Mammary epithelial cell (primary cell): ENCODE measurements at places on chromosomes 16 and 17.

DNA sequence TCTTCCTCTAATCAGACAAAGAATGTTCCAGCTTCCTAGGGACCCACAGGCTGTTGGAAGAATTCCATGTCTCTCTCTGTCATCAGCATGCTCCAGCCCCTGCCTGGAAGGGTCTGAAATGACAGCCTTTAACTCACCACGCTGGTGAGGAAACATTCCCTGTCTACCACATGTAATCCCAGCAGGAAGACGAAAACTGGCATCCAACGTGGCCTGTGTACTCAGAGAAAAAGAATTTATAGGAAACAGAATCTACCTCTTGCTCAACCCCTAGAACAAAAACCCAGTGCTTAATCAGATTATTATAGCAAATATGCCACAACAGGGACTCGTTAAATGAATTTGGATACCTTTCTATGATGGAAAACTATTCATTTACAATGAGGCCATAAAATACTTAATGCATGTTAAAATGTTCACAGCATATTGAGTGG lies 147.3 kb upstream of the FOXF1 start:
- DNase-seq = peak; percentile 55

DNA sequence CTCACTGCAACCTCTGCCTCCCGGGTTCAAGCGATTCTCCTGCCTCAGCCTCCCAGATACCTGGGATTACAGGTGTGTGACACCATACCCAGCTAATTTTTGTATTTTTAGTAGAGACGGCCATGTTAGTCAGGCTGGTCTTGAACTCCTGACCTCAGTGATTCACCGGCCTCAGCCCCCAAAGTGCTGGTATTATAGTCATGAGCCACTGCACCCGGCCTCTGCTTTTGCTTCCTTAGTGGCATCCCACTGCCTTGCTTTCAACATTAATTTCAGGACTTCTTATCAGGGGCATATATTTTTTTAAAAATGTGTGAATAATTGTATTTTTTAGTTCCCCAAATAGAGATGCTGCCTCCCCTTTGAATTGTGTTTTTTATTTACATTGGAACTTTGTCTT lies 98.8 kb downstream of the SYCE1L start:
- peak; percentile 24 for DNase-seq

- no peak for DNase-seq
Observed at GRCh38 chr17:79369532-79369931, 241.3 kb downstream of the RBFOX3 start.

GRCh38 chr17:50816771-50817751 lies 18.3 kb upstream of the WFIKKN2 start:
- DNase-seq = no peak

DNA sequence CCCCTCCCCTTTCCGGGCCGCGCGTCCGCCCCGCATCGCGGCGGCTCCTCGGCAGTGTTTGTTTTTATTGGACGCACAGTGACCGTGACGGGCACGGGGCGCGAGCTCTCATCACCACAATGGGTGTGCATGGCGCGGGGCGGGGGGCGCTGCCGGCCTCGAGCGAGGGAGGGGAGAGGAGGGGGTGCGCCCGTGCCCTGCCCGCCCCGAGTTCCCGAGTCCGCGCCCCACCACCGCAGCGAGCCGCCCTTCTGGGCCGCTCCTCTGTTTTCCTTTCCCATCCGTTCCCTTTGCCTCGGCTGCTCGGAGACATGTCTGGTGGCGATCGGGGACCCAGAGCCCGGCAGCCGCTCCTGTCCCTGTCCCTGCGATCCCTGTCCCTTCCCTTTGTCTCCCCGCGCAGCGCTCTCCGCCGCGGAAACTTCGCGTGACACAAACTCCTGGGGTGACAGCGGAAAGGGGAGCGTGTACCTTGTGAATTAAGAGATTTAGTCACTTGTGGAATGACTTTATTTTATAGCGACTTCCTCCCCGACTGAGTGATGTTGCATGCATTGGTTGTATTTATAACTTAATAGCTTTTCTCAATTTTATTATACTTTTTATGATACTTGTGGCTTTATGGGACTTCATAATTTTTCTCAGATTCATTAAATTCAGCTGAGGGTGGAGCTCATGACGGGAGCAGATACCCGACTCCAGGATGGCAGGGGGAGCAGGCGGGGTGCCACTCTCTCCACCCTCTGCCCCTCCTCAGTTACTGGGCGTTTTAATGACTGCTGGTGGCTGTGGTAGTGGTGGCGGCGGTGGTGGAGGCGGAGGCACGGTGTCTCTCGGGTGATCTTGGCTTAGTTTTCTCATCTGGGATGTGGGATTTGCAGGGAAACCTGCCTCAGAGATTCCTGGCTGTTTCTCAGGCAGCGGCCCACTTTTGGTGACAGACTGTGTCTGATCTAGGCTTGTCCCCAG lies 40.8 kb downstream of the MRM1 start:
- DNase-seq = no peak
